SJSA1 (cell line): ENCODE measurements at places on chromosomes 3 and 15.

DNA sequence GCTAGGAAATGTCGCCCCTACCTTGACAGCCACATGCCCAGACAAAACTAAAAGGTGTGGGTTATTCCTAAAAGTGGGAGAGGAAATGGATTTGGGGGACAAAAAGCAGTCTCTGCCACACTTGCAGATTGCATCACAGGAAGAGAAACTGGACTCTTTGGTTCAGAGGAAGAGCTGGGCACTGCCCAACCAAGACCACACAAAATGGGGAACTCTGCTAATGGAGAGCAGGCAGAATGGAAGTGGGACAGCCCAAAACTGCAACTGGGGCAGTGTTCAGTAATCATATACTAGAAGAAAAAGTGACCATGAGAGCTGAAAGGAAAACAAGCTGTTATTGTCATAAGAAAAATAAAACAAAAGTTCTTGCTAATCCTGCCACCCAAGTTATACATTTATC is 138.9 kb upstream of the FRMD4B start:
- DNase-seq: no peak

GRCh38 chr15:94174399-94174802 is 57.0 kb upstream of the MCTP2 start:
- peak; percentile 72 for DNase-seq

DNA sequence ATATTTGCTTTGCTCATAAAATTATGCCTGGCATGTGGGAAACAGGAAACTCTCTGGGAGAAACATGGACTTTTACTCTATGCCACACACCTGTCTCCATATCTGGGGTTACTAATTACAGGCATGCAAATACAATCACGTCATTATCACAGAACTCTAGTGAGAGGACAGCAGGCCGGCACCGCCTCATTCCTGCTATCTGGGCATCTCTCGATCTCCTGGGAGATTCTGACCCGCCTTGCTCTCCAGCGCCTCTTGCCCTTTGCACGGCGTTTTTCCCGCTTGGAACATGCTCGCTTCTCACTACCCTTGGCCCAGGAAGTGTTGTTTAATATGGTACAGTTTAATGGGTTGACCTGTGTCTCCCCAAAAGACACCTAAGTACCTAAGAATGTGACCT is 45.4 kb upstream of the PARL start:
- no peak for DNase-seq

- no peak for DNase-seq
Measured at GRCh38 chr3:150020527-150020926, 49.8 kb upstream of the PFN2 start.

- no peak for DNase-seq
Measured at GRCh38 chr3:61650719-61651410, 89.5 kb downstream of the PTPRG start.

DNA sequence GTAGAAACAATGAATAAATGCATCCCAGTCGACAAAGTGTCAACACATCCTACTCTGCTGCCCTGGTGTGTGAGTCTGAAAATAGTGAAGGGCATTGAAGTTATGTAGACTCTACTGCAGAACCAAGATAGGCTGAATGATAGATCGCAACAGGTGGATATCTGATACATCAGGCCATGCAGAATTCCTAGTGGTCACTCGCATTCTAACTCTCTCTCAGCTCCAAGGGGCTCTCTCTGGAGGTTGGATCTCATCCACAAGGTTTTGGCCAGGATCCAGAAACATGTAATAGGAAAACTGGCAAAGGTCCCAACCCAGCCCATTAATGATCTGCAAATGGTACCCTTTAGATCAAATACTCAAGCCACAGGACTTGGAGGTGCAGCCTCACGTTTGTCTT is 514.1 kb downstream of the MAGI1 start:
- DNase-seq: no peak

DNA sequence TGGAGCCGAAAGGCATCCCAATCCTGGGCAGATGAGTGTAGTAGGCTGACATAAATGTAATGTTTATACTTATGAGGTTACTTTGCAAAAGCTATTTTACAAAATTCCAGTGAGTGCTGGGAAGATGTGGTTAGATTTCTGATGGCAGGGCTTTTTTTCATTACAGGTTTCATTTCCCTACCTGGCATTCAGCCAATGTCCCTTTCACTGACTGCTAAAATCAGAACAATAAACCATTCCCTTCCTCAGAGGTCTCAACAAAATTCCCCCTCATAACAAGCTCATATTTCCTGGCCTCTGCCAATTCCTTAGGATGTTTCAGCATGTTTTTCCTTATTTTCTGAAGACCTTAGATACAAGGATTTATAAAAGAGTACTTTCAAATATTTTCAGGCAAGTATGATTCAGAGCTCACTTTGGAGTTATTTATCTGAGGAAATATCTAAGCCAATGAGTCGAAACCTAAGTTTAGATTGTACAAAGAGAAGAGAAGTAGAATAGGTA is 40.9 kb upstream of the CCDC80 start:
- peak; percentile 84 for DNase-seq

DNA sequence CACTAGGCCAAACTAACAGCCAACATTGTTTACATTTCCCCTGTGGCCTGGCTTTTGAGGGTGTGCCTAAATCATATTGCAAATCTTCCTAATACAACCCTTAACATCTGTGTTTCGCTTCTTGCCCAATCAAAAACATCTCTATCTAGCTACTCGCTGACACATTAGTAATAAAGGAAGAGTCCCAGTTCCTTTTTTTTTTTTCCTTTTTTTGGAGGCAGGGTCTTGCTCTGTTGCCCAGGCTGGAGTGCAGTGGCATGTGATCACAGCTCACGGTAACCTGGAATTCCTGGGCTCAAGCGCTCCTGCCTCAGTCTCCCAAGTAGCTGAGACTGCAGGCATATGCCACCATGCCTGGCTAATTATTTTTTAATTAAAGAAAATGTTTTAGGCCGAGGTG is 2.1 kb upstream of the SRPRB start:
- DNase-seq: no peak

DNA sequence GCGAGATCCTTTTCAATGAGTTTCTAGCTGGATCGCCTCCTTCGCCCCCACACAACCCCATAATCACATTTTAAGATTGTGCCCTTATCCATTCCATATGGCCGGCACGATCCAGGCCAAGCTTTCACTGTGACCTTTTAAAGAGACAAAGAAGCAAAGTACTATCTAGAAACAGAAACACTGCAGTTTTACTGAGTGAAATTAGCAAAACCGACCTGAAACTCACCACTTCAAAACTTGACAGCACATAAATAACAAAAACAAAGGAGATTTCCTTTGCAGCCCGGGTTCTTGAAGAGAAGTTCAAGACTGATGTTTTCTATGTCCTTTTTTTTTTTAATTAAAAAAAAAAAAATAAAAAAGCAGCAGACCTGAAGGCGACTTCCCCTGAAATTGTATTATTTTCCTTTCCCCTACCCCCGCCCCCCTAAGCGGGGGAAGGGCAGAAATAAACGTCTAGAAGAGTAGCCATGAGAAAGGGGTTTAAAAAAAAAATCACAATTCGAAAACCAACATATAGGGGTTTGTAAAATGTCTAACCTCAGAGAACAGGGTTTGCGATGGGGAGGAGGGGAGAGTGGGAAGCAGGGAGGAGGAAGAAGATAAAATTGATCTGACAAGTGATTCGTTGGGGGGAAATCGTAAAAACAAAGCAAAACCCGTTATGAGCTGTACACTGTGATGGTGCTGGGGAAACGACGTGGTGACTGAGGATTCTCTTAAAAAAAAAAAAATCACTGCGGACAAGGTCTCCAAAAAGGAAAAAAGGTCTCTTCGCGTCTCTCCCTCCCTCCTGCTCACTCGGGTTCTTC is 1.5 kb downstream of the SATB1 start:
- no peak for DNase-seq

- DNase-seq: no peak
Measured at GRCh38 chr3:30516238-30516637, 90.2 kb upstream of the TGFBR2 start.

DNA sequence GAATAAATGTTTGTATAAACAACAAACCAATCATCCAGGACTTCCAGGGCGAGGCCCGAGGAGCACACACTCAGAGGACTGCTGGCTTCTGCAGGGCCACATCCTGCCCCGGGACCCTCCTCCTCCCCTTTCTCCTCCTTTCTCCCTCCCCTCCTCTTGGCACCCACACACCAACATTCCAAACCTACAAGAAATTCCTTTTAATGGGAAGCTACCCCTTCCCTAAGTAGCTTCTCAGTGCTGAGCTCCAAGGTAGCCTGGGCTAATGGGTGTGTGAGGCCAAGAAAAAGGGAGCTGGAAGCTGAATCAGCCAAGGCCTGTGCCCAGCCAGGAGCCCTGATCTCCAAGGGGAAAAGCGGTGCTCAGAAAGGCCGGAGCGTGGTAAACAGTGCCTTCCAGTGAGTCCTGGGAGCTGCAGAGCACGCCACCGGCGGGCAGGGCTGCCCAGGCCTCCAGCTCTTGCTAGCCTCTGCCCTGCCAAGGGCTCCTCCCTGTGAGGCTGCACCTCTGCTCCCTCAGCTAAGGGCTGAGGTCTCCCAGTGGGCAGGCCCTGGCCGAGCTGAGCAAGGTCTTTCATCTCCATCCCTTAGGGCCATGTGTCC is 3.9 kb downstream of the ITIH3 start:
- no peak for DNase-seq

- DNase-seq: peak; percentile 69
Measured at GRCh38 chr15:74345051-74345450, 22.4 kb downstream of the CYP11A1 start.

GRCh38 chr3:43326891-43327581 is 40.7 kb downstream of the SNRK start:
- no peak for DNase-seq

DNA sequence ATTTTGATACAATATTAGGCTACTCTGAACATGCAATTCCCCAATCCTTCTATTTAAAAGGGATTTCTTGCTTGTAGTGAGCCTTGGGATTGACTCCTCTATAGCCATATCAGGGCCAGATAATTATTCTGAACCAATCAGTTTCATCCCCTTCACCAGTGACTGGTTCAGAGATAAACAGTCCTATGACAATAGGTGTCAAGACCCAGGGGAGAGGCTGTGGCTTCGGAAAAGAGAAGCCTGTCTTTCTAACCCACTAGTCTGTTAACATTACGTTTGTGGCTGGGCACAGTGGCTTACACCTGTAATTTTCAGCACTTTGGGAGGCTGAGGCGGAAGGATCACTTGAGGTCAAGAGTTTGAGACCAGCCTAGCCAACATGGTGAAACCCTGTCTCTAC is 6.2 kb upstream of the ISLR2 start:
- DNase-seq: no peak

GRCh38 chr3:63405882-63406281 is 127.8 kb downstream of the SYNPR start:
- no peak for DNase-seq

DNA sequence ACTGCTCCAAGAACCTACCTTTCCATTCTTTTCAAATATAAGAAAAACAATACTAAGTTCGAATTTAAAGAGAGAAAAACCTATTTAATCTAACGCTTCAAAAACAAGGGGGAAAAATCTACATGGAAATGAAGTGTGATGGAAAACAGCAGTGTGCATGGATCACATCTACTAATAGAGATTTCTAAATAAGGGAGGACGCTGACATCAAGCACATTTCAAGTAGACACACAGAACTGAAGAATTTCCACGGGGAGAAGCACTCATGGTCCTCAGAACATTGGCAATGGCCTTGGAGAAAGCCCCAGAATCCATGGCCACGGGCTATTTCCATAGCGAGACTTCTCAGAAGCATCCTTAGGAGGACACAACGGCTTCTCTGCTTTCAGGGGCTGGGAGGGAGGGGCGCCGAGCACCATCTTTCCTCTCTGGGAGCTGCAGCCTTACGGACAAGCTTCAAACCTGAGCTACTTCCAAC is 1.0 kb downstream of the TASOR start:
- DNase-seq: no peak

DNA sequence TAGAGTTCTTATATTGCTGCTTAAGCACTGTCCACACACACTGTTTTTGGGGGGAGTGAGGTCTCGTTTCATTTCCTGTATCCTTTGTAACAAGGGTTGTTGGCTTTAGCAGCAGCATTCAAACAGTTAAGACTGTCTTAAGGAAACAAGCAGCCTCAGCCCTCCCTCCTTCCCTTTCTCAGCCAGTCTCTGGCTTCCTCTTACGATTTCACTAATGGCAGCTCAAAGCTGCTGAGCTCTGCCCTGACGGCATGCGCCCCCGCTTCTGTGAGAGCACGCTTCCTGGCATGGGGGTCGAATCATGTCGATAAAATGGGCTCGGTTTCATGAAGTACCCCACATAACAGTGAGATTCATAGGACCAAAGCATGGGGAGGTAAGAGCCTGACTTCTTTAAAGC is 105.0 kb downstream of the KLHL25 start:
- no peak for DNase-seq

- DNase-seq: no peak
Measured at GRCh38 chr3:71903936-71904335, 119.0 kb upstream of the PROK2 start.

- DNase-seq: no peak
Measured at GRCh38 chr3:129317848-129318247, 39.2 kb downstream of the HMCES start.

- no peak for DNase-seq
Measured at GRCh38 chr15:90550919-90551318, 21.2 kb downstream of the CRTC3 start.

GRCh38 chr15:60674704-60675395 is 195.9 kb upstream of the ICE2 start:
- no peak for DNase-seq

DNA sequence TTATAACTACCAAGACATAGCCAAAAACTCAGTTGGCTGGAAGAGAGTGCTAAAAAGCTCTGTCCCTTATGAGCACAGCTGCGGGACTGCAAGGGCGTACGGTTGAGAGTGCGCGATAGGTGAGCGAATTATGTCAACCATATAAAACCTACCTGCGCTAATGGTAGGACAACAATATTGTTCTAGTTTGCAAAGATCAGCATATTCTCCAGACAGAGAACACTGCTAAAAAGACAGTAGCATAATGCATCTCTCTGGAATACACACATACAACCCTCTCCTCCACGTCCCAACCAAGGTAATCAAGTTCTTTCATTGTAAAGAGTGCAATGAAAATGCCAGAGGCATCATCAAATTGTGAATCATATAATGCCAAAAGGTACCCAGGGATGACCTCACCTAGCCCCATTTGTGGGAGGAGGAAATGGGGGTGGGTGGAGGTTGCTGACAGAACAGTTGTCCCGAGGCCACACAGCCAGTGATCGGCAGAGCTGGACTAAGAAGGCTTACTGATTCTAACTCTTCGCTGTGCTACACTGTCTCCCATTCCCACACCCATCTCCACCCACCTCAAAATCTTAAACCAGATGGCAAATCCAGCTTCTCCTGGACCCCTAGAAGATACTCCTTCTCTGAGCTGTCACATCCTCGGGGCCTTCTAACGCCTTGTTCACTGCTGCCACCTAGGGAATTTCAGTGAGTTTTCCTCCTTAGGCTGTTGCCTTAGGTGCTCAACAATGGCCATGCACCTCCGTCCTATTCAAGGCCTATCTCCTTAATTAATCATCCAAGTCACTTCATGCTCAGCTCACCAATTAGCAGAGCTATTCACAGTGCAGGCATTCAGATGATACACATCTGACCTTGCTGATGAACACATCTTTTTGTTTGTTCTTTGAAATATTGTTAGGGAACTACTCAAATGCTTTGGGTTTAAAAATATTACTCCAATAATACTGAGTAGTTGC is 60.7 kb downstream of the RPL22L1 start:
- DNase-seq: peak; percentile 70
